ENCODE measurements at places on chromosomes 16 and 17.
A peak's percentile ranks its signal among the peaks of the same experiment; 100 is the strongest.

- DNase-seq, result peak; percentile 38
Observed at GRCh38 chr17:7651097-7651664, 455 bp downstream of the ATP1B2 start.

DNA sequence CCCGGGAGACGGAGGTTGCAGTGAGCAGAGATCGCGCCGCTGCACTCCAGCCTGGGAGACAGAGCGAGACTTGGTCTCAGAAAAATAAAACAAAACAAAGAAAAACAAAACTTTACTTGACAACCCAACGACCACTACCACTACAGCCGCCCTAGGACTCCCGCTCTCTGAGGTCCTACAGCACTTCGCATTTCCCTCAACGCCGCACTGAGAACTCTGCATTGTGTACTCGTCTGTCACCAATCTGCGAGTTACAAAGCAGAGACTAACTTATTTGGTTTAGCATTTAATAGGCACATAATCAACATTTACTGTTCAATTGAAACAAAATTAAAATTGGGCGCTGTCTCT is 479 bp upstream of the ZNF207 start:
- no peak for DNase-seq

DNA sequence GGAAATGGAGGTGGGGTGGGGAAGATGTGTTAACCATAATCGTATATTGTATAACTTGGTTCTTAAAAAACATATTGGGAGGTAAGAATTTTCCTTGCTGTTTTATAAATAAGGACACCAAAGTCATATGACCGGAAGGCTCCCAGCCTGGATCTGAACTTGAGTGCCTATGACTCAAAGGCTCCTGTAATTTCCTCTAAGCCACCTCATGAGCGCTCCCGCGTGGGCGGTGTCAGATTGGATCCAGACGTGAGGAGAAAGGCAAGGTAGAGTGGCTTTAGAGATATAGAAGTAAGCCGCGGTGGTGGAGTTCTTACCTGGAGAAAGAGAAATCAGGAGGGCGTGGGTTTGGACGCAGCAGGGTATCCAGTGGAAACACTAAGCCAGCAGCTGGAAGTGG is 196.2 kb upstream of the NLRP1 start:
- no peak for DNase-seq

- no peak for DNase-seq
Observed at GRCh38 chr16:78552716-78553115, 453.3 kb downstream of the WWOX start.

- peak; percentile 20 for DNase-seq
Observed at GRCh38 chr17:36000732-36001109, 632 bp downstream of the CCL15 start.

GRCh38 chr16:23207485-23207884 is 24.9 kb downstream of the SCNN1G start:
- DNase-seq, result no peak

DNA sequence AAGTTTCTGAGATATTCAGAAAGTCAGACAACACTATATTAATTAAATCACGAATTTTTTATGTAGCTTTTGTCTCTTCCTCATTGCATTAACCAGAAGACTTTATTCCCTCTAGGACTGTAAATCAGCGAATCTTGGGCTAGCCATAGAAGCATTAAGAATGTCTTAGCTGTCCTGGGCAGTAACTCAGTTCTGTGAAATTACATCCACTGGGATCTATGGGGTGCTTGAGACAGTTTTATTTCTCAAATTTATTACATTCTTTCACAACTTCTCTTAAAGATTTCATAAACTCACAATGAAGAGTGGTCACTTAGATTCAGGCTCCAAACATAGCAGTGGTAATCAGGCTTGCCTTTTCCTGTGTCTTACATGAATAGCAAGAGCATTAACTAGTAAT is 1153.4 kb downstream of the CDH8 start:
- no peak for DNase-seq

DNA sequence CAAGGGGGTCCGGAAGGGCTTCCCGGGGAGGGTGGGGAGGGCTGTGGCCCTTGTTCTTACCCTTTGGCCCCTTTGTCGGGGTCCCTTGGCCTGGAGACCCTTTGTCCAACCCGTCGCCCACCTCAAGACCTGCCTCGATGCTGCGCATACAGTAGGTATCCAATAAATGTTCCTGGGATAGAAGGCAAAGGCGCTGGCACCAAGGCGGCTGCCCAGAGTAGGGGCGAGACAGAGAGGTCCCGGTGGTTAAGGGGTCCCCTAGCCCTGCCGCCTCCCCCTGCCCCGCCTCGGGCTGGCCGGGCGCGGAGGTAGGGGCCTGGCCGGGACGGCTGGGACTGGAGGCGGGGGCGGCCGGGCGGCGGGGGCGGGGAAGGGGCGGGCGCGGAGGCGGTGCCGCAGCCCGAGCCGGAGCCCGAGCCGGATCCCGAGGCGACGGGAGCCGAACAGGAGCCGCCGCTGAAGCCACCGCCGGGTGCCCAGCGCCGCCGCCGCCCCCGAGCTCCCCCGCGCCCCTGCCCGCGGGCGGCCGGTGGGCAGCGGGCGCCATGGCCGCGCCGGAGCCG is at the start of gene NHERF2:
Gene NHERF2, plus strand, starts transcription at position 442 of the 563 bp plus-strand sequence. Its CDS starts 104 bp downstream, at position 546.
- no peak for DNase-seq

GRCh38 chr17:880443-881269 is 98.5 kb downstream of the MRM3 start:
- no peak for DNase-seq

DNA sequence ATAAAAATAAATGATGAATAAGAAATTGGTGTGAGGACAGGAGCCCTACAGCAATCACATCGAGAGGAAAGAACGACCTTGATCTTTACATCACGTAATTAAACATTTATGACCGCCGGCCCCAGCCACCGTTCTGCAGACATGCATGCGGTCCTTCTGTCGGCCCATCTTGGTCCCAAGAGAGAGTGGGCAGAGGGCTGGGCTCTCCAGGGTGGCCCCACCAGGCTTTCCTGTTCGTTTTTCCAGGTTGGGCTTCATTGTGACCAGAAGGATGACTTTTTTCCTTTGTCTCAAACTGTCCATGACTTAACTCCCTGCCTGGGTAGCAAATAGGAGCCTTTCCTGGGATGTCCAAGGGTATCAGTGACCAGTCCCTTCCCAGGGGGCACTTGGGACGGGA is 3.3 kb upstream of the CRISPLD2 start:
- no peak for DNase-seq

DNA sequence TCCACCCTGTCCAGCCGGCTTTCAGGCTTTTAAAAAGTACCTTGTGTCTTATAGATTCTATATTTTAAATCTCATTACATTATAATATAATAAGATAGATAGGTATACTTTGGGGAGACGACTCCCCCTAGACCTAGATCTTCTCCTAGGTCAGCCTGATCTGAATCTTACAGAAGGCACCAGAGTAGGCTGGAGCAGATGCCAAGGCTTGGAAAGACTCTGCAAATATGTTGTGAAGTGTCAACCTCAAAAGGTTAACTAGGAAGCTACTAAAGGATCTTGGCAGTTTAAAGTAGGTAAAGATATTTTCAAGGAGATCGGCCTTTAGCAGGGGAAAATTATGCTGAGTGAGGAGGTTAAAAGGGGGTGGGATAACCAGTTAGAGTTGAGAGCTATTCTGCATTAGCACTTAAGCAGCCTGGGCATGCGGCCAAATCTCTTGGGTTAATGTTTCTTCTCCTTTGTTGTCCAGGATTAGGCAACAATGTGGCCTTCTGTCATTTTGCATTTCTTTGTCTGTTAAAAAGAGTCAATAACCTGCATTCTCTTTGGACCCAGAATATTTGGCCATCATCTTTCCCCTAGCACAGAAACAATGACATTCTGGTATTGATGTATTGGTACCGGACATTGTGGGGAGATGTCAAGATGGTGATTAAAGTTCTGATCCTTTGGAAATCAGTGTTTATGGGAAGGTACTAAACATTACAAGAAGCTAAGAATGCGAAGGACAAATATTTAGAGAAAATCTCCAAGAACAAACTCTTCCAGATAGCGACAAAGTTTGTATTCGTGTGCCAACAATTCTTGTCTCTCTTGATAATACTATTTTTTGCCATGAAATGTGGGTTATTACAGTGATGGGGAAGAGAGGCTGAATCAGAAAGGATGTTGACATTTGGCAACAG is 51.2 kb upstream of the DHX40 start:
- DNase-seq, result no peak

DNA sequence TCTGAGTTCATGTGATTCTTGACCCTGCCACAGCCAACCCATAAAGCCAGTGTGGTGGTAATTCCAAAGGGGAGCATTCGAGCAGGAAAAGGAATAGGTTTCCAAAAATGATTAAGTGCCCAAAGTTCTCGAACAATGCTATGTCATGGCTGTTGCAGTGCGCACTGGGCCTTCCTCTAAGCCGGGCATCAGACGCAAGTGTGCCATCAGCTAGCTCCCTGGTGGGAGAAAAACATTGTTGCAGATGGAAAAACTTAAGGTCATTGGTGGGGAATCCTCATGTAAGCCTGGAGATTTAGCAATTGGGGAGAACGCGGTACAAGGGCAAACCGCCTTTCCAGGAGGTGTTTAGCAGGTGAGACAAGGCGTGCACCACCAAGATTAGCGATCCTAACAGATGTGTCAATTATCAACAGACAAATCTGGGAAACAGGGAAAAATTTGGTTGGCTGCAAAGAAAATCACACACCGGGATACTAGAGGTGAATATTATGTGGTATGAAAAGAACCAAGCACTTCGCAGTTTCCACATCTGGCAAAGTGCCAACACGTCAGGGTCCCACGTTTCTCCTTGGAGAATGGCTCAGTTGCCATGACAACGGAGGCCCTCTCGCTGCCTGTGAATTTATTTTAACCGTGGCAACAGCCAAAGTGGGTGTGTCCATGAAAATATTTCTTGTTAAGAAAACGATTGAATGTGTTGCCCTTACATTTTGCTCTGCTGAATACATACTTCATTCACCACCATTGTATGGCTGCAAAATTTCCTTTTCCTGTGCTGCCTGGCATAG is 118.5 kb upstream of the CACNG5 start:
- DNase-seq, result peak; percentile 36

GRCh38 chr16:85170066-85170491 is 57.8 kb upstream of the CIBAR2 start:
- DNase-seq, result no peak

- peak; percentile 5 for DNase-seq
Observed at GRCh38 chr17:75407655-75408352, 2.3 kb upstream of the GRB2 start.

GRCh38 chr16:12166271-12166670 is 189.7 kb downstream of the SNX29 start:
- no peak for DNase-seq

DNA sequence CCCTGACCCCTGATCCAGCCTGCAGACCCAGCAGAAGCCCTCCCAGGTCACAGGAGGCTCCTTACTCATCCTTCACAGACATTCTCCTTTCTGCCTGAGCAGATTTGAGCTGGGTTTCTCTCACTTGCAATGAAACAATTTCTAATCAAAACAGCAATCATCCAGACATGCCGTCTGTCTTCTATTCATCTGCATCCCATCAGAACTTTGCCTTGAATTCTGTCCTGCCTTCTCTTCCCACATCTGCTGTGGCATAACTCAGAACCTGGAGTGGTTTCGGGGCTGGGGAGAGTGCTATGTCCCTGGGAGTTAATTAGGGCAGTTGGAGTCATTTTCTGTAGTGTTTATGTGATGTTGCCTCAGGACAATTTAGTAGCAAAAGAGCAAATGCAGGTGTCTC is 278.6 kb downstream of the CBLN1 start:
- no peak for DNase-seq

DNA sequence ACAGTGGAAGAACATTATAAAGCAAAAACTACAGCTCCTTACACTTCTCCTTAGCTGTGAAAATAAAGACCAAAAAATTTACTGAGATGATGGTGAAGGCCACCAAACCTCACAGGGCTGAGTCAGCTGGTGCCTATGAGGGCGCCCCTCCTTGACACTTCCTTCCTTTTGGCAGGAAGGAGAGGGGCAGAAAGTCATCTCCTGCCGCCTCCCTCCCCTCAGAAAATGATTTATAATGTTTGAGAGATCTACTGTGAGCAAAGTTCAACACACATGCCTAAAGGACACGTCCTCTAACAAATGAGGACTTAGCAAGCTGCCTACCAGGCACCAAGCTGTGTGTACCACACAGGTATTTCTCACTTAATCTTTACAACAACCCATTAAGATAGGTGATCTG is 245.7 kb downstream of the PRKCA start:
- no peak for DNase-seq

GRCh38 chr17:58279016-58279711 is 1.6 kb downstream of the MPO start:
- DNase-seq, result no peak

- no peak for DNase-seq
Observed at GRCh38 chr17:33942414-33942813, 312.7 kb upstream of the CCL2 start.

DNA sequence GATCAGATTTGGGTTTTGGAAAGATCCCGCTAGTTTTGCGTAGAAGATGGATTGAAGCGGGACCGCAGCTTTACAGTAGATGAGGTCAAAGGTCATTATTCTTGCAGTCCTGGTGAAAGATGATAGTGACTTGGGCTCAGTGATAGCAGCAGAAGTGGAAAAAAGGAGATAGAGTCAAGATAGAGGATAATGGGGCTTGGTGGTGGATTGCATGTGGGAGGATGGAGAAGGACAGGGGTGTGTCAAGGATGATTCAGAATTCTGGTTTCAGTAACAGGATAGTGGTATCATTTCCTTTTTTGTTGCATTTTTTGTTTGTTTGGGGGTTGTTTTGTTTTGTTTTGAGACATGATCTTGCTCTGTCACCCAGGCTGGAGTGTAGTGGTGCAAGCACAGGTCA is 28.7 kb downstream of the CHD9NB start:
- DNase-seq, result no peak

DNA sequence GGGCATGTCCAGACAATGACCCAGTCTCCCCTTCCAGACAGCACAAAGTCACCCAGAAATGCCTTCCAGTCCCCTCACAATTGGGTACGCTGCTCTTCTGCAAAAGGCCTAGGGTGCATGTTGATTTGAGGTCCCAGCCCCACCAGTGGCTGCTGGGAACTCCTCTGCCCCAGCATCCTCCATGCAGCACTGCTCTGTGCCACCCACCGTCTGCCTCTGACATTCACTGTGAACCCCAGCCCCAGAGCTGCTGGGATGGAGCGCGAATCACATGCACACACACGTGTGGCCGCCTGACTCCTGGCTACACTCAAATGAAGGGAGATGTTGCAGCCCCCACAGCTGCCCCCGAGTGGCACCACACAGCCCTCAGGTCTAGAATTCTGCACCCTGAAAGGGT is 1.2 kb upstream of the C17orf113 start:
- peak; percentile 36 for DNase-seq

- DNase-seq, result peak; percentile 89
Observed at GRCh38 chr17:77790143-77790829, 168.2 kb upstream of the TNRC6C start.

GRCh38 chr16:62545039-62545438 is 508.8 kb upstream of the CDH8 start:
- DNase-seq, result no peak

GRCh38 chr16:2511128-2511800 is 2.5 kb upstream of the ATP6V0C start:
- peak; percentile 57 for DNase-seq

DNA sequence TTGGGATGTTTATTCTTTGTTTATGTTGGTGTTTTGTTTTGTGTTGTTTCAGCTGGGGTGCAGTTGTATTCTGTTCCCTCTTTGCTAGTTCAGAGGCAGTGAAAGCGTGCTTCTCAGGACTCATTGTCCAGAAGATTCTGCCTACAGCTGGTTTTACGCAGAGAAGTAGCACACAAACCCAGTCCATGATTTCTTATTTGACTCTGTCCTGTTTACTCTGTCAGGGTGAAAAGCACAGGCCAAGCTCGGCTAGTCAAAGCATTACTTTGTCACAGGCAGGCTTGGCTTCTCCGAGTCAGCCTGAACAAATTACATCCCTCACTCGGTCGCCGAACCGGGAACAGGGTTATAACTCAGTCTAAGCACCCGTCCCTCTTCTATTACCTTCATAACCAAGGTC is 435.0 kb downstream of the MAF start:
- no peak for DNase-seq

Measured in H9 (cell line).